ENCODE measurements at places on chromosomes 16 and 17.

- DNase-seq = no peak
These were observed 3.4 kb upstream of the MT2A start for GRCh38 chr16:56604966-56605365.

DNA sequence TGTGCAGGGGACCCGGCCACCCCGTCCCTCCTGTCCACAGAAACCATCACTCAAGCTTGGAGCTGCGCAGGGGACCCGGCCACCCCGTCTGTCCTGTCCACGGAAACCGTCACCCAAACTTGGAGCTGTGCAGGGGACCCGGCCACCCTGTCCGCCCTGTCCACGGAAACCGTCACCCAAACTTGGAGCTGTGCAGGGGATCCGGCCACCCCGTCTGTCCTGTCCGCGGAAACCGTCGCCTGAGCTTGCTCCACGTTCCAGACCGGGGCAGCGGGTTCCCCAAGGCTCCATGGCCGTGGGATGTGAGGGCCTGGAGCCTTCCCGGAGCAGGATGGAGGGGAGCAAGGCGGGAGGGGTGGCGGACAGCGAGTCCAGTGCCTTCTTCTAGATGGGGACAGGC, 25.2 kb downstream of the SOX8 start:
- no peak for DNase-seq

DNA sequence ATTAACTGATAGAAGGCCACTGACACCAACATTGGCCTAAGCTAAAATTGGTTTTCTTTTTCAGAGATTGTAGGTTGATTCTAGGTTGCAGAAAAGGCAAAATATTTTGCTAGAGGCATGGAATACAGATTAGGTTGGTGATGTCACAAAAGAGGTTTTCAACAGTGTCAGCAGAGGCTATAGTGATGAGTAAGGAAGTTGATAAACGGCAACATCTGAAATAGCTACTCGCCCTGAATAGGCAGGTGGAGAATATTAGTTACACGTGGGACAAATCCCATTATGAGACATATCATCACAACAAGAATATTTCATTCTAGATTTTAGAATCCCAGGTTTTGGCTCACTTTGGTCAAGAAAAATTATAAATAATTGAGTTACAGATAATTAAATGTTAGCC, 1.5 kb upstream of the TOM1L1 start:
- no peak for DNase-seq

DNA sequence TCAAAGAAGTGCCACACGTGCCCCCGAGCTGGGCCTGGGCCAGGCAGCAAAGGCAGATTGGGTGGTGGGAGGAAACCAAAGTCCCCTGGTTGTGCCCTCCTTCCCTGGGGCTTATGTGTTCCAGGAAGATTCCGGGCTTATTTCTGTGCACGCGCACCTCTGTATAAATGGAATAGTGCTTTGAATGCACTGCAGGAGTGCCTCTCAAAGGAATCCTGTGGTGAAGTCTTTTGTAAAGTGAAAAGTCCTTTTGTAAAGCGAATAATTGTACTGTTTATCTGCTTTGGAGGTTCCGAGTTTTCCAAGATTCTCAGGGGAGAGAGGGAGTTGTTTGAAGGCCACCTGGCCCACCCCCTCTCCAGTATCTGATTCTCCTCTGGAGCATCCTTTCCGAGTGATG, 26.8 kb downstream of the C17orf75 start:
- no peak for DNase-seq

DNA sequence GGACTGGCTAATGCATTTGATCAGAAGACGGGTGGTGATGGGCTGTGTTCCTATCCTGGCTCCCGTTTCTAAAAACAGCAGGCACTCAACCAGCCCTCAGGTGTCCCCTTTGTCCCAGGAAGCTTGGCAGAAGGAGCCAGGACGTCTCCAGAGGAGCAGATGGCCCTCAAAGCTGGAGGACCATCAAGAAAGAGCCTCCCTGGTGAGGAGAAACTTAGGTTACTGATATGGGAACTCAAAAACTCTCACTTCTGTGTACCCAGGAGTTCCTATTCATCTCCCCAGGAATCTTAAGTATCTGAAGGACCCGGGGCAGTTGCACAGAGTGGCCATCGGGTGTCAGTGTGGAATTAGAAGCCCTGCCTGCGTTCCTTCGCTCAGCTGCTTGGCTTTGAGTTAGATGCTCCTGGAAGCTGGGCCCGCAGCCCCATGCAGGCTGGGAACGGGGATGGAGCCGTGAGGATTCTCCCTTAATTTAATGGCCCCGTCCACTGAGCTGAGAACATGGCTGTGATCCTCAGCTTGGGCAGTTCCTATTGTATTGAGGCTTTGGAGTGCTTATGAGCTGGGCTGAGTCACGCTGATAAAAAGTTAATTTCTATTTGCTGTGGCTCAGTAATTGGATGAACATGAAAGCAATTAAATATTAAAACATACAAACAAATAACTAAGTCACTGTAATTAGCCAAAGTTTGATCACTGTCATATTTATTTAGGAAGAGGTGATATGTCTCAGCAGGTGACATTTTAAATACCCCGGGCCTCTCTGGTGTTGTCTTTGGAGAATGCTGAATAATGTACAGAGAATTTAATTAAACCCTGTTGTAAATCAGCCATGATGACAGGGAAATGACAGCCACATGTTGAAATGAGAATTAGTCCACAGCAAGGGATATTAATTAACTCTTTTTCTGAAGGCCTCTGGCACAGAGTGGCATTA, 402.1 kb downstream of the SEC14L1 start:
- peak; percentile 29 for DNase-seq

Measured in activated T-helper 9 cell treated with anti-CD3 and anti-CD28 coated beads, Interleukin-2, amount 50 U/mL, for 16 hours (primary cell).